Stimulated activated CD8-positive, alpha-beta memory T cell treated with anti-CD3 and anti-CD28 coated beads, Interleukin-4, amount 100 ng/mL, for 4 hours (primary cell): ENCODE measurements at places on chromosomes 11 and 22.
A peak's percentile ranks its signal among the peaks of the same experiment; 100 is the strongest.

GRCh38 chr11:78199653-78200015 lies 10.9 kb downstream of the USP35 start:
- no peak for DNase-seq

DNA sequence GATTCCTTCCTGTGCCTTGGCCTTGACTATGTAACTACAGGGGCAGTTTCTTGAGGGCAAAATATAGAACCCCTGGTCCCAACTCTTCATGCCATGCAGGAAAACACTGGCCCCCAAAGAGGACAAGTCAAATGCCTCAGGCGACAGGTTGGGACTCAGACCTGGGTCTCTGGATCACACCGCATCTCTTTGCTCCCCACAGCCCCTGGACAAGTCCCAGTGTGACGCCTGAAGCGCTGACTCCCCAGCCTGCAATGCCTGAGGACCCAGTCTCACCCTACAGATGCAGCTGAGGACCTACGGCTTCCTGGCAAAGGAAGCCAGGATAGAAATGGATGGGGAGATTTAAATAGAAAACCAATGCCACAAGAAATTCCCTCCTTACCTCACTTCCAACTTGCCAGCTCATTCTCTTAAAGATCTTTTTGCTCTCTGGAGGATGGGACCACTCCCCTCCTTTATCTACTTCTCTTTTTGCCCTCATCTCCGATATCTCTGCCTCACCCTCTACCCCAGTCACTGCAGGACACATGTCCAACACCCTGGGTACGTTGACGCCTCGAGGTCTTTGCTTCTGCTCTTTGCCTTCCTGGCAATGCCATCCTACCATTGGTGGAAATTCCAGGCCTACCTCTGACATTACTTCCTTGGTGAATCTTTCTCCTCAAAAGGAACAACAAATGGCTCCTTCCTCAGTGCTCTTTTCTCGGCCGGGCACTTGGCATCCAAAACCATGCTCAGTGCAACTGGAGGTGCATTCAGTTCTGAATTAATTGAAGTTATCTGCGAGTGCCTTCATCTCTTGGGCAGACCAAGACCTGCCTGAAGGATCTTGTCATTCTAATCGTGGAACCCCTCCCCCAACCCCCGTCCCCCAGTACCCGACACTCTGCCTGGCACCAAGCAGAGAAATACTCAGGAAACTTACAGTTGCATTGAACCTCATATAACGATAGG lies 2.0 kb upstream of the PRDM11 start:
- no peak for DNase-seq

DNA sequence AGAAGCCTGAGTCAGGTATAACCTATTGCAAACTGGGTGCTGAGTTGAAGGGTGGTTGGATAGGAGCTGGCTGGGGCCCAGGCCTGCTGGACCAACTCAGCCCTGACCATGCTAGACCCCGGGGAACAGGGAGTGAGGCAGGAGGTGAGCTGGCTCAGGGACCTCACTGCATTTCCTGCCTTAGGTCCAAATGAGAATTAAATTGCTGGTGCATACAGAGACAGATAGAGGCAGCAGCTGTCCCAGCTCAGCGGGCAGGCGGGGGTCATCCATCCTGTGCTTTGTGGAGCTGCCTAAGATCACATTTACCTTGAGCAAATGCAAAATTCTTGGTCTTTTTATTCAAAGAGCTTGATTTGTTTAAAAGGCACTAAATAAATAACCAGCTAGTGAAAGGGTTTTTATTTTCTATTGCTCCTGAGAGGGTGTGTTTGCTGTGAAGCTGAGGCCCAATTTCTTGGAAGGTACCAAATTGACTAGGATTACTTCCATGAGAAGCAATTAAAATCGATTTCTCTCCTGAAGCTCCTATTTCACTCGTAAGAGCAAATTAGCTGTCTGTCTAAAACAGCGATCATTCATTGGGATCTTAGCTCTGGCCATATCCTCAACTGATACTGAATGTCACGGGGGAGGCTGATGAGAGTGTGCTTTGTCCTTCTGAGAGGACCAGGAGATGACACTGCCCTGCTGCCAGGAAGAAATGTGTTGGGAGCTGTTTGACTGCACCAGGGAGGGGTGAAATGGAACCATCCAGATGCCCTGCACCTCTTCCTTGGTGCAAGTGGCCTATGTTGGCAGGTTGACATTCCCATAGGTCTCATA lies 24.9 kb downstream of the USH1C start:
- no peak for DNase-seq

- no peak for DNase-seq
Observed at GRCh38 chr11:8283465-8284230, 20.0 kb upstream of the LMO1 start.

GRCh38 chr11:88016392-88017170 lies 158.7 kb downstream of the RAB38 start:
- no peak for DNase-seq

GRCh38 chr11:130223291-130223971 lies 63.8 kb downstream of the ST14 start:
- no peak for DNase-seq

DNA sequence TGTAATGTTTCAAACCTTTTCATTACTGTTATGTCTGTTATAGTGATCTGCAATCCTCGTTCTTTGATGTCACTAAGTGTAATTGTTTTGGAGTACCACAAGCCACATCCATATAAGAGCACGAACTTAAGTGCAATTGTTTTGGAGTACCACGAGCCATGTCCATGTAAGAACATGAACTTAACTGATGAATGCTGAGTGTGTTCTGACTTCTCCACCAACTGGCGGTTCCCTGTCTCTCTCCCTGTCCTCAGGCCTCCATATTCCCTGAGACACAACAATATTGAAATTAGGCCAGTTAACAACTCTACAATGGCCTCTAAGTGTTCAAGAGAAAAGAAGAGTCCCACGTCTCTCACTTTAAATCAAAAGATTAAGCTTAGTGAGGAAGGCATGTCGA lies 23.5 kb downstream of the TESMIN start:
- DNase-seq: no peak

GRCh38 chr11:110317516-110317932 lies 21.1 kb upstream of the RDX start:
- no peak for DNase-seq

DNA sequence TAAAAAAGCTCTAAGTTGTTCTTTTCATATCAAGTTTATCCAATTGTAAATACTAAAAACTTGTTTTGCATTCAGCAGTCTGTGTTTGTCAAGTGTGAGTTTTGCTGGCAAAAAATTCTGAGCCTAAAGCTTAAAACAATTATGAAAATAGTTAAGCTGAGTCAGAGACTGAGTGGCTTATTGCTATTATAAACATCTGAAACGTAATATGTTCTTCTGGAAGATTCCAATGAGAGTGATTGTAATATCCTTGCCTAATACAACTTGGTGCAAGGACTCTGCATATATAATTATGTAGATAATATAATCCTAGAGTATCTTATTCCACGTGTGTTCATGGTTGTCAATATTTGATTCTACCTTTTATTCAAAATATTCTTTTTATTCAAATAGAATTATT lies 14.1 kb upstream of the NUP50 start:
- DNase-seq: no peak

- no peak for DNase-seq
Observed at GRCh38 chr22:26905640-26906039, 248.3 kb downstream of the MIAT start.

GRCh38 chr11:95727620-95728019 lies 62.0 kb downstream of the FAM76B start:
- DNase-seq: no peak

DNA sequence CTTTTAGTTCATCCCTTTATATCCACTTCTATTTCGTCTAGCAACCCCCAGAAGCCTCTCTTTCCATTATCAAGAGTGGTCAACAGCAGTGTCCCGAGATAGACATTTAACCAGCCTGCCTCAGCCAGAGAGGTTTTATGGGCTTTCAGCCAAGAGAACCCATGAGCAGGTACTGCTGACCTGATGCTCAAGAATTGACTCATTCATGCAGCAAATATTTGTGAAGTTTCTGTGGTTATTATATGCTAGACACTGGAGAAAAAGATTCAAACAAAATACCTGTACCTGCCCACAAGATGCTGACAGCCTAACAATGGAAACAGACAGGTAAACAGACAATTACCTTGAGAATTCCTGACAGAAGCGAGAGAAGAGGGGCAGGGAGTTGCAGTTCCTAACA lies 9.7 kb upstream of the LRRC55 start:
- no peak for DNase-seq

DNA sequence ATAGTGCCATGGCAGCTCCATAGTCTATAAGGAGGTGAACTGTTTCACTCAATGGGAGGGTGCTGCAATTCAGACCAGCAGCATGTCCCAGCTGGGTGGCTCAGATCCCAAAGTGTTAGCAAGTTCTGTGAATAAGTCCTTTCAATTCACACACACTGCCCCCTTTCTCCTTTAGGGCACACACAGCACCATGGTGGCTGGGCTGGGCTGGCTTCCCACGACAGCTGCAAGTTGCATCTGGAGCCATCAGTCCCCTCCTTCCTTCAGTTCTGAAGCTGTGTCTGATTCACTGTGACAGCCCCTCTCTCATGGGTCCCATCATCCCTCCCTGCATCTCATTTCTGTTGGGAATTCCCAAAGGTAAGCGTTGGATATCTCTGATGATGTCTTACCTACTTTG lies 324.1 kb upstream of the NCAM1 start:
- no peak for DNase-seq

DNA sequence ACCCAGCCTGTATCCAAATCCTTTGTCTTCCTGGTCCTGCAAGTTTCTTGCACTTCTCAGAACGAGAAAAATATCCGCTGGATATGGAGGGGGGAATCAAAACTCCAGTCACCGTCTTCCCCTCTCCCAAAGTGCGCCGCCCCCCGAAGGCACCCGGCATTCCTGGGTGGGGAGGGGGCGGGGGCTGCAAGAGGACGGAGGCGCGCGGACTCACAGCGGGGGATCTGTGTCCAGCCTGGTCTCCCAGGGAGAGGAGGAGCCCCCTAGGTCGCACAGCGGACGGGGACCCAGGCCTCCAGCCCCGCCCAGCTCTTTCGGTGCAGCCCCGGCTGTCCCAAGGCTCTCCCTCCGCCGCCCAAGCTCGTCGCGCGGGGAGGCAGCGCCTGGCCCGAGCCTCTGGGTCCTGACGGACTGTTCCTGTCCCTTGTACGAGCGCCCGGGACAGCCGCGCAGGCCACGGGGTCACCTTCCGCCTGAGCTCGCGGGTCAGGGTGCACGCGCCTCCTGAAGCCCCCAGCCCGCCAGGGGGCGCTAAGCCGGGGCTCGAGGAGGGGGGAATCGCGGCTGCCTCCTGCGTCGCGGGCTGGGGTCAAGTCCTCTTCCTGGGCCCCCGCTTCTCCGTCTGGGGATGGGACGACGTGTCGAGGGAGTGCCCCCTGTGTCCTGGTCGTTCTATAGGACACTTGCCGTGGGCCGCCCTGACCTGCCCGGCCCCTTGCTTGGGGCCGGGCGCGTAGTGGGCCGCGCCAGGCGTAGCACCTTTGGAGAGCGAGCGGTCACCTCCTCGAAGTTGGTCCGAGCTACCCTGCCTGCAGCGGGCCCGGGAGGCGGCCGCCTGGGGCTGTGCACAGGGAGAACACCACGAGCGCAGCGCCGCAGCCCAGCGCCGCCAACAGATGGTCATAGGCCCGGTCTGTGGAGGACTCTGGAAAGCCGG lies 2.4 kb upstream of the WNT11 start:
- DNase-seq: peak; percentile 43

DNA sequence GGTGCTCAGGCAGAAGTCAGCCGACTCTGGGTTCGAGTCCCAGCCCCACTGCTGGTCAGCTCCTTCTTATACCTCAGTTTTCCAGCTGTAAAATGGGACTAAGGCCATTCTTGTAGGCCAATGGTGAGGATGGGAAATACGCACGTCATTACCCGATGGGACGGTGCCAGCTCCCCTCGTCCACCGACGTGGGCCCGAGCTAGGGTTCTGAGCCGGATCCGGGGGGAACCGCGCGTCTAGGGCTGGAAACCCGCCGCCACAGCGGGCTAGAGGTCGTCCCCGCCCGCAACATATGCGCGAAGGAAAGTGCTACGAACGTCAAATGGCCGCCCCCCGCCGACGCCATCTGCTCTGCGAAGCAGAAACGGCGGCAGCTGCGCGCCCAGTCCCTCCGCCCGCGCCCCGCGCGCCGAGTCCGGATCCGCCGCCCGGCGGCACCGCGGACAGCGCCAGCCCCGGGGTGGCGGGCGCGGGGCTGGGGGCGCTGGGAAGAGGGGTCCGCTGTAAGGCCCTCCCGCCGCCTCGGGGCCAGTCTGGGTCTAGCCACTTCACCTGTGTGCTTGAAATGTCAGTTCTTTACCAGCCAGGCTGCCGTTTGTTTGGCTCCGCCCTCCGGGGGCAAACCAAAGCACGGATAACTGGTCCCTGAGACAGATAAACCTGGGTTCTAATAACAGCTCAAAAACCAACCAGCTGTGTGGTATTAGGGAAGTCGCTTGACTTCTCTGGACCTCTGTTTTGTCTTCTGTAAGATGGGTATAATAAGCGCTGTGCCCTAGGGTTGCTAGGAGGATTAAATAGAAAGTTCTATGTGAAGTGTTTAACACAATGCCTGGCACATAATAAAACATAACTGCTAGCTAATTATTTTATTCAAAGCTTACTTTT lies 103.5 kb upstream of the RCN1 start:
- DNase-seq: no peak

DNA sequence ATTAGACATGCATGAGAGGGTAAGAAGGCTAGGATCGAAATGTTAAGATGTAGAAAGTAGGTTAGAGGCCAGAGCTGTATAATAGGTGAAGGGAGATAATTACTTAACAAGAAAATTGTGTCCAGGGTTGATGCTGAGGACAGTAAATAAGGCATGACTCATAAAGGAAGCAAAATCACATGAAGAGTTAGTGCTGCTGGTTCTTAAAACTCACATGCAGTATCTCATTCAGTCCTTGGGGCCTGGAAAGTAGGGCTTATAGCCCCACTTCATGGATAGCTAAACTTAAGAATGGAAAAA lies 130.2 kb downstream of the NCAM1 start:
- no peak for DNase-seq

- DNase-seq: no peak
Observed at GRCh38 chr11:125720781-125721180, 25.3 kb upstream of the PATE1 start.

DNA sequence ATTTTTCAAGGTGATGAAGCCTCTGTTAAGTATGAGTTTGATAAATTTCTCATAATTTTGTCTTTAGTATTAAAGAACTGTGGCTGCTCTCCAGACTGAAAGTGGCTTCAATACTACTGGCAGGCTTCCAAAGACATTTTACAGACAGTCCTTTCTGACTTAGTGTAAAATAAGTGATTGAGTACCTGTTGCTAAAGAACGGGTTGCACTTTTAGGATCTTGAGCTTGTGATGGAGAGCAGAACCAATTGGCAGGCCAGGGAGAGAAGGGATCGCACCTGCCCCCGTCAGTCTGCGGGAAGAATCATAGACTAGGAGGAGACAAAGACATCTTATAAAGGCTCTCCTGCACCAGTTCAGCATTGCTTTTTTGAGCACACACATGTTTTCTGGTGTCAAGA lies 4.4 kb downstream of the NCAM1 start:
- no peak for DNase-seq

DNA sequence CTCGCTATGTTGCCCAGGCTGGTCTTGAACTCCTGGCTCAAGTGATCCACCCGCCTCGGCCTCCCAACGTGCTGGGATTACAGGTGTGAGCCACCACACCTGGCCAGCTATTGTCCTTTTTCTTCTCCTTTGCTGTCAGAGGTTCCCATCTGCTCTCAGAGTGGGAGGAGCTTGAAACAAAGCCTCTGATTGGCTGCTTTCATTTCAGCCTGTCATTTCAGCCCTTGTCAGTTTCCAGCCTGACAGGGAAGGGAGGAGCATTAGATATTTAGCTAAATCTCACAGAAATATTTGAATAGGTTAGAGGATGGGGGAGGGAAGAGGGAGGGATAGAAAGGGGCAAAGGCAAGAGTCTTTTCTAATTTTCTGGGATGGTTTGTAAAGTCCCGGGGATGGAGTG lies 8.7 kb downstream of the SLC22A6 start:
- DNase-seq: no peak
